Cortex of kidney (tissue), 1 donor: ENCODE measurements at places on chromosomes 5 and 9.

DNA sequence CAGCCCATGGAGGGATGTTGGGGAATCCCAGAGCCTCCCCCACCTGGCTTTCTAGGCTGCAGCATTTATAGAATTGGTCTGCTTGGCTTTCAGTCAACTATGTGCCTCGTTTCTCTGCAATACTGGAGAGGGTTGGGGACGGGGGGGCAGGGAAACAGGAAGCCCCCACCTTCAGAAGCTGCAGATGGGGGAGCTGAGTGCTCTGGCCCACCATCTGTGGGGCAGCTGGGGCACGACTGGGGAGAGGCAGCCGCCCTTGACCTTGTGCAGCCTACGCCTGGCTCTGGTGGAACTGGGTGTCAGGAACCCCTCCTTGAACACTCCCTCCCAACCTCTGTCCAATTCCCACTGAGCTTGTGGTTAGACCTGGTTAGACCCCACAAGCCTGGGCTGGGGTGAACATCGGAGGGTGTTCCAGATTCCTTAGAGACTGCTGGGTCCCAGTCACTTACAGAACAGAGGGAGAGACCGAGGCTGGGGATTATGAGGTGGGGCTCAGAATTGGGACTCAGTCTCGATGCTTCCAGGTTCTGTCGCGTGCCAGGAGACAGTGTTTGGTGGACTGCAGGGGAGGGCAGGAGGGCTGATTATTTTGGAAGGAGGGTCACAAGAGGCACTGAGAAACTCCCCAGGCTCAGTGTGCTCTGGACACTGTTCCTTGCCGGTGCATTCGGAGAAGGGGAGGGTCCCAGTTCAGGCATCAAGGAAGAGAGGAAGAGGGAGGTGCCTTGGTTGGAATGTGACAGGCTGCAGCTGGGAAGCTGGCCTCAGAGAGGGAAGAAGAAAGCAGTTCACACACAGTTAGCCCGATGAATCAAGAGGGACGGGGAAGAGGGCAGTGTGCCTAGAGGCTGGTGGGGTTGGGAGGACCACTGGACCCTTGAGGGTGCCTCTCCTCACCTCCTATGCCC is 25.6 kb downstream of the COL27A1 start:
- no peak for DNase-seq

GRCh38 chr5:132372127-132372526 is 2.6 kb downstream of the SLC22A5 start:
- DNase-seq: no peak

- DNase-seq: no peak
These were observed 100.2 kb upstream of the TBCA start for GRCh38 chr5:77876316-77876715.

GRCh38 chr5:61313960-61314681 is 17.9 kb upstream of the ZSWIM6 start:
- DNase-seq: no peak

- no peak for DNase-seq
These were observed 102.3 kb downstream of the GDA start for GRCh38 chr9:72251589-72251988.

DNA sequence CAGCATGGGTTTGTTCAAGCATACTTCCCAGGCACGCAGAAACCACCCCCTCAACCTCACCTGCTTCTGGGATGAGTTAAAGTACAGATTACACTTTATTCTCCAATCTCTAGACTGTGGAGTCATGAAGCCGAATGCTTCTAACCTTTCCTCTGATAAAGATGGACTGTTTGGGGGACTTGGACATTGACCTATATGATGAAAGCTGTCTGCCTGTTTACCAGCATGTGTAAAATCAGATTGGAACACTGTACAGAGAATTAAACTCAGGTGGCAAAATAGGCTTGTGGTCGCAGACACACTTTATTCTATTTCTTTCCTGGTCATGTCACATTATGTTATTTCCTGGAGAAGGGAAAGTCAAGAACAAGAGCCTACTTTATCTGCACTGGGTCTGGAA is 25.7 kb downstream of the IL9 start:
- no peak for DNase-seq

DNA sequence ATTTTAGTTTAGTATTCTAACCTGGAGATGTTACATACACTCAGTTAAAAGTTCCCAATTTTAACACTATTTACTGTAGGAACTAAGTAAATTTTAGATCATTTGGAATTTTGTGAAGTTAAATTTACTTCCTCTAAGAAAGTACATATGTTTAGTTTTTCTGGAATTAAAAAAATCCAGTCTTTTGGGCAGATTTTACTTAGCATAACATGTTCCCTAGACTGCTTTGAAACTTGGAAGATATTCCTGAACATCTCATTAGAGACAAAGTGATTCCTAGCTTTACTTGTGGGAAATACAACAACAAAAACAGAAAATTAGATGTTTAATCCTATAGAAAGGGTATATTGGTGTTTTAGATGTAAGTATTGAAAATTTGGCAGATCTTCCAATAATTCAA is 930.0 kb upstream of the PTPRD start:
- DNase-seq: no peak

GRCh38 chr9:101977614-101978210 is 239.3 kb upstream of the GRIN3A start:
- DNase-seq: no peak

- no peak for DNase-seq
These were observed 2.9 kb downstream of the NR4A3 start for GRCh38 chr9:99824378-99825171.

- no peak for DNase-seq
These were observed 1.0 kb upstream of the MCC start for GRCh38 chr5:113489299-113489698.
